Upper lobe of left lung (tissue), 6 donors: ENCODE measurements at places on chromosomes 4 and X.

DNA sequence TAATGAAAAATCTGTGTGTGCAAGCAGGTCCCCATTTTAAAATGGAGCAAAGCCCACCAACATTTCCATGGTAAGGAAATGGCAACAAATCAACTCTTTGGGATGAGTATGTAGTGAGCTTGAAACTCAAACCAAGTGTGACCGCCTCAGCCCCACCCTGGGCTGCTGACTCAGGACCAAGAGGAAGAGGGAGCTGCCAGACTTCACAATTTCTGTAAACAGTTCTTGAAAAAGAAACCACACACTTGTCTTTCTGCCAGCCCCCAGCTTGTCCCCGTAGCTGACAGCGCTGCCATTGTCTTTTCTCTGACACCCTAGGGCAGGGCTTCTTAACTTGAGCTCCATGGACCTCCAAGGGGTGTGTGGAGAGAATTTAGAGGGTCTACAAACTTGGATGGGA lies 10.3 kb downstream of the RTL5 start:
- DNase-seq = no peak

- DNase-seq = no peak
Measured at GRCh38 chr4:76758996-76759395, 138.9 kb downstream of the SOWAHB start.

DNA sequence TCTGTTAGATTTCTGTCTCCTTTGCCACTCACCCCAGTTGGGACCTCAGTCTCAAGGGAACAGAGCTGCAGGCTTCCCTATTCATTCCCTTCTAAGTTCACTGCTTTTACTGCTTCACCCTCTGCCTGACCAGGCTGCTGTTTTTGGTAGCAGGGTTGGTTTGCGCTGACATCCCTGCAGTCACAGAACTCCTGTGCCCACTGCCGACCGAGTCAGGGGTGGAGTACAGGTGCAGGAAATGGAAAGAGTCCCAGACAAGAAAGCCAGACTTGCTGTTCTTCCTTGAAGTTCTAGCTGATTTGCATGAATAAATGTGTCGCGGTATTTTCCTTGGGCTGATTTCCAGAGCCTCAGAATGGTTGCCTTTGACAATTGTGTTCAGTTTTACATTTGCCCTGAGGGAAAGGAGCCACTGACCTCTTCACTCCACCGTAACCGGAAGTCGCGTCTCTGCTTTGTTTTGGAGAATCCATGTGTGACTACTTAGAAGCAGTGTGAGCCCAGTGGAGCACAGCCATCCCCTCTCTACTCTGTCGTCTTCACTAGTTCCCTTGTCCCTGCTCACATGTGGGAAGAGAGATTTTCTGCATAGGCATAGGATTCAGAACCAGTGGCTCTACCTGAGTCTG lies 84.8 kb downstream of the TNIP2 start:
- no peak for DNase-seq

DNA sequence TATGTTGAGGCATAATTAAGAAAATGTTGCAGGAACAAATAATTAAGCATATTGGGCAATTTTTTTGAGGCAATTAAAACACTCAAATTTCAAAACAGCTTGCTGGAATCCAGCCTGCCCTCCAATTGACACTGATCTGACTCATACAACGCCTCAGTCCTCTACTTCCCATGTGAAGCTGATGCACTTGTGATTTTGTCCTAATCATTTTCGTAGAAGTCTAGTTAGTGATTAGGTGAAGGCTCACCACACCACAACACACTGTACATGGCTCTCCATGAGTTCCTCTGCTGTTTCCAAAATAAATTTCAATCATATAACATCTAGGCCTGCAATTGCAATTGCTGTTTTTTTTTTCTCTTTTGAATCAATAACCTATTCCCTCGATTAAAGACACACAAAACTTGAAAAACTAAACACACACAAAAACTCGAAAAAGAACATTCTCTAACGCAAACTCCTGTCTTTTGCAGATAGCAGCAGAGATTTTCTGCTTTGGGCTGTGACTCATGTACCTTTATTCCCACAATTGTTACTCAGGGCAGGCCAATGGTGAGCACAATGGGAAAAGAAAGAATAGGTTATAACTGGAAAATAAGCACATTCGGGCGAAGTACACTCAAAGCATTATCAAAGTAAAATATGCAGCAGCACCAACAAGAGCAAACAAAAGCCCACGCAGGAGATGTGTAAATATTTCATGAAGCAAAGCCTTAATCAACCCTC lies 1.7 kb downstream of the GPRIN3 start:
- DNase-seq = no peak

DNA sequence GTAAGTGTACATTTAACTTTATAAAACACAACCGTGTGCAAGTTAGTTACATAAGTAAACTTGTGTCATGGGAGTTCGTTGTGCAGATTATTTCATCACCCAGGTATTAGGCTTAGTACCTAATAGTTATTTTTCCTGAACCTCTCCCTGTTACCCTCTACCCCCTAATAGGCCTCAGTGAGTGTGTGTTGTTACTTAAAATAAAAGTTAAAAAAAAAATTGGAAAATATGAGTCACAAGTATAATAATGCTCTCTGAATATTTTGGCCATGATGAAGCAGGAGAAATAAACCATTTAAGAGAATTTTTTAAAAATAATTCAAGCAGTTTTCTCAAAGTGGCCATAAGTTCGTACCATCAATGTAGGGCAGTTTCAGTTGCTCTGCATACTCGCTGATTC lies 105.1 kb upstream of the GRID2 start:
- DNase-seq = no peak

DNA sequence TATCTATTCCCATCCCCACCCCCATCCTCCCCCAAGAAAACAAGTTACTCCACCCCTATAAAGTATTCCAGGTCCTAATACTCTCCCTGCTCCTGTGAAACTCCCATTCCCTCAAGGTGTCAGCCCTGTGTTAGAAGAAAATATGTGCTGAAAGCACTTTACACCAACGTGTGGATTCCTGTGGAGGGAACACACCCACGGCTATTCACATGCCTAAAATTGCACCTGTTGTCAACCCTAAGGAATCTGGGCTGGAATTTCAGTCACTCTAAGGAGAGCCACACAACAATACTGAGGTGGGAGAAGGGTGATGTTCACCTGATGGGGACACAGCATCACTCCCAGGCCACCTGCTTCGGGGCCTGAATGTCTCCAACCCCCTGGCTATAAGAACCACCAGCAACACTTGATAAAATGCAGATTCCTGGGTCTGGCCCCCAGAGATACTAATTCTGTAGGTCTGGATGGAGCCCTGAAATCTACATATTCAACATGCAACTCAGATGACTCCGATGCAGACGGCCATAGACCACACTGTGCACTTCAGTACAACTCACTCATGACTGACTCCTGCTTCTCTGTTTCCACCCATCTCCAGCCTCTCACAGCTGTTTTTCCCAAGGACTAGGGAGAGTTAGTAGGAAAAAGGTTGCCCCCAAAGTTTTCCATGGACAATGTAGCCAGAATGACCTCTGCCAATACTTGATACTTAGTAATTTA lies 15.8 kb downstream of the SCD5 start:
- no peak for DNase-seq

DNA sequence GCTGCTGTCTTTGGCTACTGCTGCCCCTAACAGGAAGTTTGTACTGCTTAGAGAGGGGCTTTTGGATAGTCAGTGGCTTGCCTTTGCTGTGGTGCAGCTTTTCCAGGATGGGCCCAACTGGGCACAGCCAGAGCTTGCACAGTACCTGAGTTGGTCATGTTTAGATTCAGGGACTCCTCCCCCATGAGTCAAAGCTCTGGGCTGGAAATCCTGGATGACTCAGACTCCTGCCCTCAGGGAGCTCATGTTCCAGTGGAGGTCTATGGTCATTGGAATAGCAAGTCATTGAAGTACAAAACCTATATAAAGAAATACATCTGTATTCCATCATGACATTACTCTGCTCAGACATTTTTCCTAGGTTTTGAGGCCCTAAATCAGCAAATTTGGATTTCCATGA lies 66.7 kb upstream of the PJA1 start:
- peak; percentile 3 for DNase-seq

- no peak for DNase-seq
Measured at GRCh38 chr4:161303551-161303950, 860.2 kb downstream of the FSTL5 start.

DNA sequence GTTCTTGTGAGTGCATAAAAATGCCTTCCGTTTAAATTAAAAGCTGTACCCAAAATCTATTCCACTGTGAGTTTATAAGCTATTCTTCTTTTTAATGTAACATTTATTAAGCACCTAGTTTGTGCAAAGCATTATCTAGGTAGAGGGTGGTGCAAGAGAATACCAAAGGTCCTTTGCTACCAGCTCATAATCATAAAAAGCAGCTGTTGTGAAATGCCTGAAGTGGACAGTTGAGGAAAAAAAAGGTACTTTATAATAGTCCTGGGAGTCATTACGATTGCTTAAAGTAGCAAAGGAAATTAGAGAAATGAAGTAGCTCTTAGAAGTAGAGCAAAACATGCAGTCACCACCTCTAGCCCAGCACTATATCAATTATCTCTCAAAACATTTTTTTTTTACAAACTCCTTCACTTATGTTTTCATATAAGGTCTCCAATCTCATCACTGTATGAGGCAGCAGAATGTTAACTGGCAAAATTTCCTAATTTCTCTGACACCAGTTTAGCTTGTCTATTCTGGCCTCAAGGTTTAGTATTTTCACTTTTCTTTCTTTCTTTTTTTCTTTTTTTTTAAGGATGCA lies 2.1 kb downstream of the MBNL3 start:
- DNase-seq = no peak

- no peak for DNase-seq
Measured at GRCh38 chr4:3330707-3331106, 37.9 kb downstream of the RGS12 start.

DNA sequence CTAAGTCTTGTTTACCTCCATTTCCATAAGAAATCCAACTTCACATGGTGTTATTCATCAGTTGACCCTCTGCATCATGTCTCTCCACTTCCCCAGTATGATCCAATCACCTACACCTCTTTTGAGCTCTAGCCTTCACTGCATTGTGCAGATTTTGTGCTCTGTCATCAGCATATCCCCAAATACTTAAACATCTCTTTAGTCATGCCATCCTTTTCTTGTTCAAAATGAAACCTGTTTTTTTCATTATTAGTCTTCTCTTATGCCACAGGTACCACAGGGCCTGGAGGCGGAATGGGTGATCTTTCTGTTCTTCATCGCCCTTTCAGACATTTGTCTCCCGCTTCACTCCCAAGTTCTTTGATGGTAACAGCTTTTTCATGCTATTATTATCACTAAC lies 382.7 kb upstream of the GALNTL6 start:
- no peak for DNase-seq

DNA sequence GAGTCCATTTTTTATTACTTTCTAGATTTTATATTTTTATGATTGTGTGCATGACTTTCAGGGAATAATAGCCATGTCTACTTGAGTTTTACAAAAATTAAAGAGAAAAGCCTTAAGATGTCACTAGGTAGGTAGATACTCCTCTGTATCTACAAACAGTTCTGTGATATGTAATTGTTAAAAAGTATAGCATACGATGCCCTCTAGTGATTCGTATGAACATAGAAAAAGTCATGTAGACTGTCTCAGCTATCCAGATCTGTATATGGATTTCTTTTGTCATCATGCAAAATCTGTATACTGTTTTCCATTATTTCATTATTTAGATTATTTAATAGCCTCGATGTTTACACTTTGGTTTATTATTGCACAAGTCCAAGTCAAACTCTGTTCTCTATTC lies 856.6 kb downstream of the CENPC start:
- DNase-seq = no peak

DNA sequence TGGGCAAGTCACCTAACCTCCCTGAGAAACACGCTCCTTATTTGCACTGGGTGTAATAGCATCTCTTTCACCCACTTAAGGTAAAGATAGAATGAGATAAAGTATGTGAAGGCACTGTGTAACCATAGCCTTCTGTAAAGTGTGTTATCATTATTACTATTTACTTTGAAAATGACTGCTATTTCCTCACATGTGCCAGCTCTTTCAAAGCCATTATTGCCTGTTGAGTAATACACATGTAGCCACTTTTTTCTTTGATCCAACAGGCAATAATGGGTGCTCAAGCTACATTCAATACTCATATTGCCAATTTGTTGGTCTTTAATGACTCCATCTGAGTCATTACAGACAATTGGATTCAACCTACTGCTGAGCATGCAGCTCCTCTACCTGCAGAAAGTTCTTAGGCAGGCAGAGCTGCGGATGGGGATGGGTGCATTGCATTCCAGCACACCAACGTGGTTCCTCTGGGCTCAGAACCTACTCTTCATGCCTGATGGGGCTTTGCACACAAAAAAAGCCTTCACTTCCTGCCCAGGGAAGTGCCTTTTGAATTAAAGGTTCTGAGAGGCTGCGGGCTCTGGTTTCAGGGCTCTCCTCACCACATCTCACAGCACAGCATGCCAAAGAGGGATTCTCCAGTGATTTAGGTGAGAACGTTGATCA lies 9.7 kb downstream of the PTCHD1 start:
- no peak for DNase-seq

DNA sequence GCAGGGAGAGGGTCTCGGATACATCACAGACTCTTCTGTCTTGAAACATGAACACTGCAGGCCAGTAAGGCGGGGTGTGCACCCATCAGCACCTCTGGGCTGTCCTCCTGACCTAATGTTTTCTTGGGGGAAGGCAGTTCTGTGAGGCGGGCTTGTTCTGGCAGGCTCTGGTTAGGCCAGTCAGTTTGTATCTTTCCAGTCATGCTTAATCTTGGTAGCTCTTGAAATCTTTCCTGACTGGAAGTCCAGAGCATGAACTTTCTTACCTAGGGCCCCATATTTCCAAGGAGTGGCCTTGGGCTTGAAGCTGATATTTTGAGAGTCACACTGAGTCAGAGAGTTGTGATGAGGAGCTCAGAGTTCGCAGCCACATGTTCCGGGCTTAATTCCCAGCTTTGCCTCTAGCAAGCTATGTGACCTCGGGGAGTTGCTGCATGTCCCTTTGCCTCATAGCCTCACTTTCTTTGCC lies 54.2 kb upstream of the RASSF6 start:
- DNase-seq = no peak

GRCh38 chrX:130053236-130053635 lies 57.1 kb downstream of the ELF4 start:
- no peak for DNase-seq

GRCh38 chrX:9627922-9628321 lies 137.7 kb downstream of the GPR143 start:
- no peak for DNase-seq
